Esophagus mucosa (tissue), 1 donor: ENCODE measurements at places on chromosomes 1 and 21.

DNA sequence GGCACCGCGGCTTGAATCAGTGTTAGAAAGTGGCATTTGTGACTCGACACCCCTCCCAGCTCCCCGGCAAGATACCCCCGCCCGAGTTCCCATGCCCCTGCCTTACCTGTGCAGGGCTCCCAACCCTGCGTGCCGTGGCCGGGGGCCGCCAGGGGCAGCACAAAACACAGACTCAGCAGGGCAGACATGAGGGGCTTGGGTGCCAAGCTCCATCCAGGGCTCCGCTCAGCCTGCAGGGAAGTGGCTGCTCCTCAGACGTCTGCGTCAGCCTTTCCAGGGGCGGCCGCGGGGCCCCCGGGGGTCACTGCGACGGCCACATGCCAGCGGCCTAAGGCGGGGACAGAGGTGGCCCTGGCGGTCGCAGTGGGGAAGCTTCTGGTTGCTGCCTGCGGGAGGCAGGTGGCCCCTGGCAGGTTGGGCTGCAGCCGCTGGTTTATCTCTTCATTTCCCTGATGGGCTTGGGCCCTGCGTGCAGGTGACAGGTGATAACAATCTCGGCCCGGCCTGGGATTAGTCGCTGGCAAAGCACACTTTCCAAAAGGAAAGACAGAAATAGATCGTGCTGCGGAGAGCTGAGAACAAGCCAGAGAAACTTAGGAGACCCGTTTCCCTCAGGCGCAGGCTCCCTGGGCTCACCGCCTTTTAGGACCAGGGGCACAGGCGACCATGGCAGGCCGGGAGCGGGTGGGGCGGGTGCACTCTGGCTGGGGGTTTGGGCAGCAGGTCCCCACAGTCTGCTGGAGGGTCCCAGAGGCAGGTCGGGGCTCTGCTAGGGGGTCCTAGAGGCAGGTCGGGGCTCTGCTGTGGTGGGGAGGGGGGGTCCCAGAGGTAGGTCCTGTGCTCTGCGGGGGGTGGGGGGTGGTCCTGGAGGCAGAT, at the start of gene TSPEAR:
TSPEAR (minus strand) TSS at position 246 of the 876 bp plus-strand sequence; CDS start at position 188, 58 bp downstream.
- no peak for ATAC-seq

DNA sequence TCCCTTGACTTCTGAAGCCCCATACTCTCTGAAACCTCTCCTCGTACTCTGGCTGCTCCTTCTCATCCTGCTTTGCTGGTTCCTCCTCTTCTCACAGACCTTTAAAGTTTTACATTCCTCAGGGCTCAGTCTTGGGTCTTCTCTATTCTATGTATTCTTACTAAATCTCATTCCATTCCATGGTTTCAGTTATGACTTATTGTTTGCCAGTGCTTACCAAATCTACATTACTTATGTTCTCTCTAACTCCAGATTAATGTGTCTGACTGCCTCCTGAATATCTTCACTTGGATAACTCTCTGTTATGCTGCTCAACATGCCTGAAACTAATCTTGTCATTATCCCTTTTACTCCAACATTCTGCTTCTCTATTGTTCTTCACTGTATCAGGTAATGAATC, 5.4 kb upstream of the SLC35D1 start:
- ATAC-seq = no peak

DNA sequence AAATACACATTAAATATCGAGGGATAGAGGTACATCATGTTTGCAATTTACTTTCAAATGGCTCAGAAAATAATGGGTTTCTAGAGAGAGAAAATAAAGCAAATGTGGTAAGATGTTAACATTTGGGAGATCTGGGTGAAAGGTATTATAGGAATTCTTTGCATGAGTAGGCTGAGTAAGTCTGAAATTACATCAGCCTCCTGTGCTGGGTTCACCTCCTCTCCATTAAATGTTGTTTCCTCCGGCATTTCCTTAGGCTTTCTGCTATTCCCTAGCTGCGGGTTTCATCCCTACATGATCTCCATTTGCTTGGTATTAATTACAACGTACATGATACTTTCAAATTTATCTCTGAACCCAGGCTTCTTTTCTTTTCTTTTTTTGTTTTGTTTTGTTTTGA, 31.6 kb downstream of the ZMYND12 start:
- ATAC-seq = no peak

DNA sequence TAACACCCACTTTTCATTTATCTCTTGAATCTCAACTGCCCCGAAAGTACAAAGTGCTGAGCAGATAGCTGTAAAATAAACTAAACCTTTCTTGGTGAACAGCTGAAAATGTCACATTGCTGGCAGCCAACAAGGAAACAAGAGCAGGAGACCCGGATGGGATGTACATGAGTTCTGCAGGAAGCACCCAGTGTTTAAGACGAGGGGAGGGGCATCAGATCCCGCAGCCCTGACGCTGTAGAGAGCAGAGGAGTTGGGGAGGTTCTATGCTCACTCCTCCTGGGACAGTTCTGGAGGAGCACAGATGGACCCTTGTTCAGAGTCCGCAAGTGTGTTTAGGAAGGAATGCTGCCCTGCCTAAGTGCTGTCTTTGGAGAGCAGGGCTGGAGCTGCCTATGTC, 32.0 kb upstream of the EPHA8 start:
- ATAC-seq = no peak

DNA sequence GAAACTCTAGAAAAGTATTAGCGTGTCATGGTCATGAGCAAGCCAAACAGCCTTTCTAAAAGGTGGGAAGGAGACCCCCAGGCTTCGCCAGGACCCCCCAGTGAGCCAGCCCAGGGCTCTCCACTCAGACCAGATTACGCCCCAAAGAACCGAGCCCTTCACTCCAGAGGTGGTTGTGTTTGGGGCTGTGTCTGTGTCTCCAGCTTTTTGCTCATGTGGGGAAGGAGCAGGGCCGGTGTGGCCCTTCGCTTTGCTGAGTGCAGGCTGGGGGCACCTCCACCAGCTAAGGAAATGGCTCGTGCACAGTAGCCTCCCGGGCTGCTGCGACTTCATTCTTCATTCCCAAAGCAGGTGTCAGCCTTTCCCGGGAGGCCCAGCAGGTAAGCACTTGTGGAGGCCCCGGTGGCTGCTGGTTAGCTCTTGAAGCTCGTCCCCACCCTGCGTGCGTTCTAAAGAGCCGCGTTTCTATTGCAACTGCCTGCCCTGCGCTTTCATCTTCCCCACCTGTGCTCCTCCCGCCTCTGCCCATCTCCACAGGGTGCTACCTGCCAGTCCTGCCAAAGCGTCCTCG, 531 bp downstream of the TSPEAR start:
- ATAC-seq = no peak

DNA sequence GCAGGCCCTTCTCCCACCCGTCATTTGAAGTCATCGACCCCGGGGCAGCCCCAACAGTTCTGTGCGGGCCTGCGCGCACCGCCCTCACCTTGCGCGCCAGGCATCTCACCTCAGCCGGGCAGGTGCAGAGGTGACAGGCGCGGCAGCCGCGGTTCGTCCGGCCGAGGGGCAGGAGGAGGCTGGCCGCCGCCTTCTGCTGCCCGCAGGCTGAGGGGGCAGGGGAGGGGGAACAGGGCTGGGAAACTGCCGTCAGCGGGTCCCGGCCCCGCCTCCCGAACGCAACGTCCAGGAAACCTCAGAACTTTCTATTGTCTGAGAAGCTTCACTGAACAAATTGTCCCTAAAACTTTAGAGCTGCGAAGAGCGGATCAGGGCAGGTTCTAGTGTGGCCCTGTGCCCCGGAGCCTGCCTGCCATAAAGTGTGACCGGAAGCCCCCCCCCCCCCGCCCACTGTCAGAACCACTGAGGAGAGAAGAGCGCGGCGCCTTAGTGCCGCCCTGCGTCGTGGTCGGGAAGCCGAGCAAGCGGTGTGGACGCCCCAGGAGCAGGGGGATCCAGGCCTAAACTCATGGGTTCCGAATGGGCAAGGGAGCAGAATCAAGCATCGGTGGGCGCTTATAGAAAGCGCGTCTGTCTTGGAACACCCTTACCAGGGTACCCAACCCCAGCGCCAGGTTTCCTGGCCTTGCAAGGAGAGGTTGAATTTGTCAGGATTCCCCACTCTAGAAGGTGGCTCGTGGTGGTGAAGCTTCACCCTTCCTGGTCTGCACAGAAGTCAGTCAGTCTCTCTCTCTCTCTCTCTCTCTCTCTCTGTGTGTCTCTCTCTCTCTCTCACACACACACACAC, 13.3 kb upstream of the TBX15 start:
- ATAC-seq = peak; percentile 37
